ENCODE measurements at places on chromosomes 6 and 20. TPM values are rescaled to one million over a fixed set of nuclear protein-coding genes. Genes with fewer than 3 reads are reported as not detected.

Gene KCNQ2
- not detected for total RNA-seq

Gene COL9A1
- not detected for total RNA-seq

Gene MEI4
- 0.24 TPM for total RNA-seq

Gene CTAGE9
- total RNA-seq, result not detected

Gene MTG2
- 16.8 TPM for total RNA-seq

Gene LTA
- not detected for total RNA-seq

Gene RANBP9
- 23.4 TPM for total RNA-seq

Gene RALGAPA2
- total RNA-seq, result 13.9 TPM

Gene SYTL3
- 6.5 TPM for total RNA-seq

Gene BANF2
- not detected for total RNA-seq

Gene GPANK1
- total RNA-seq, result 12.0 TPM

Gene GNL1
- 42.4 TPM for total RNA-seq

Gene ZC2HC1B
- total RNA-seq, result not detected

Gene BMP5
- not detected for total RNA-seq

Gene SPTLC3
- 5.1 TPM for total RNA-seq

Gene VIP
- total RNA-seq, result 0.21 TPM

Gene MBOAT1
- total RNA-seq, result 5.5 TPM

Gene TSPO2
- total RNA-seq, result not detected

Gene RAET1L
- 2.3 TPM for total RNA-seq

Gene CEP43
- total RNA-seq, result 13.4 TPM

Gene OR2B6
- total RNA-seq, result not detected
